Right atrium auricular region (tissue), 2 donors: ENCODE measurements at places on chromosomes 3 and 15. TPM values are rescaled to one million over a fixed set of nuclear protein-coding genes. Genes with fewer than 3 reads are reported as not detected.

WDR72 gene
- not detected for total RNA-seq

ARRDC4 gene
- 17.2 TPM for total RNA-seq

CLSTN2 gene
- total RNA-seq = 13.6 TPM

PPM1L gene
- 23.8 TPM for total RNA-seq
